ENCODE measurements at places on chromosomes 1 and 21.

GRCh38 chr1:31510853-31511789 lies 65.2 kb upstream of the TINAGL1 start:
- no peak for DNase-seq

DNA sequence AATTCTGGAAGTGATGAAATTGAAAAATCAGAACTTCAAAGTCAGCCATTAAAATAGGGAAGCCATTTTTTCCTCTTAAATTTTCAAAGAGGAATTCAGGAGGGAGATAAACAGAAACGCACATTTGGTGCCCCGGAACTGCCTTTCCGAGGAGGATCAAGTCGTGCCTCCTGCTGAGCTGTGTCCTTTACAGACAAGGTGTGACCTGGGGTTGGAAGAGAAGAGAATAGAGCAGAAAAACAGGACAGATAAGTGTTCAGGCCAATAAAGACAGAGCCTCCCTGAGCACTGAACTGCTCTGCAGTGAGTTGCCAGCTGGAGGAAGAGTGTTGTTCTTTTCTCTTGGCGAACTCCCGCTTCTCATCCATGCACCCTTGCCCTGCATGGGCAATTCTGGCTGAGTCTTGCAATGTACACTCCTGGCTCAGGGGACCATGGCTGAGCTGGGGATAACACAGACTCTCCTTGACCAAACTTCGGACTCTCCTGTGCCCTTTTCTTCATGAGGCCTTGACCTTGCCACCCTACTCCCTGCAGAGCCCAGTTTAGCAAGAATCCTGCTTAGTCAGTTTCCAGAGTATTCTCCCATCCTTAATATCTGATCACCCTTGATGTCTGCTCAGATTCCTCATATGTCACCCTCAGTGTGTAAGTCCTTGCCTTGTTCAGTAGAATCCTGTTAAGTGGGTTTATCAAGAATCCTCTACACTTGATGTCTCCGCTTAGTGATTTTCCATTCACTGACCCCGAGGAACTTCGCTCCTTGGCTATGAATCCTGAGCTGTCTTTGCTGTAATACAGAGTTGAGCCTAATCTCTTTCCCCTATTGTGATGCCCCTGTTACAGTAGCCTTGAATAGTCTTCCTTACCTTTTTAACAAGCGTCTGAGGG lies 1.3 kb upstream of the MTARC1 start:
- DNase-seq = no peak

DNA sequence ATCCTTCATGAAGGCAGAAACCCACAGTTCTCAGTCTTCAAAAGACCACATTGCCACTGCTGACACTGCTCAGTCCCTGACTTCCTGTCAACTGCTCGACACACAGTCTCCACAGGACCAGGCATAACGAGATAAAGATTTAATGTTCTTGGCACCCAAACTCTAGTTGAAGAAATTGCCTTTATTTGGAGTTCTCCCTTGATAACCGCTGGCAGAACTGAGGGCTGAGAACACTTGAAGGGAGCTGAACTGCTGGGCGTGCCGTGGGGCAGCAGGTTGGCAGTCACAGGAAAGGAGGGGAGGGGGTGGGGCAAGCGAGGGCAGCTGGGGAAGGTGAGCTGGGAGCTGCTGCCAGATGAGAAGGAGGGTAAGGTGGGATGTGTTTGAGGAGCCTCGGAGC lies 15.9 kb downstream of the HENMT1 start:
- no peak for DNase-seq

GRCh38 chr1:42128964-42129363 lies 24.2 kb upstream of the GUCA2B start:
- no peak for DNase-seq

- DNase-seq = no peak
Observed at GRCh38 chr1:209703834-209704504, 677 bp upstream of the HSD11B1 start.

GRCh38 chr21:26965040-26965906 lies 1.6 kb downstream of the ADAMTS5 start:
- no peak for DNase-seq

DNA sequence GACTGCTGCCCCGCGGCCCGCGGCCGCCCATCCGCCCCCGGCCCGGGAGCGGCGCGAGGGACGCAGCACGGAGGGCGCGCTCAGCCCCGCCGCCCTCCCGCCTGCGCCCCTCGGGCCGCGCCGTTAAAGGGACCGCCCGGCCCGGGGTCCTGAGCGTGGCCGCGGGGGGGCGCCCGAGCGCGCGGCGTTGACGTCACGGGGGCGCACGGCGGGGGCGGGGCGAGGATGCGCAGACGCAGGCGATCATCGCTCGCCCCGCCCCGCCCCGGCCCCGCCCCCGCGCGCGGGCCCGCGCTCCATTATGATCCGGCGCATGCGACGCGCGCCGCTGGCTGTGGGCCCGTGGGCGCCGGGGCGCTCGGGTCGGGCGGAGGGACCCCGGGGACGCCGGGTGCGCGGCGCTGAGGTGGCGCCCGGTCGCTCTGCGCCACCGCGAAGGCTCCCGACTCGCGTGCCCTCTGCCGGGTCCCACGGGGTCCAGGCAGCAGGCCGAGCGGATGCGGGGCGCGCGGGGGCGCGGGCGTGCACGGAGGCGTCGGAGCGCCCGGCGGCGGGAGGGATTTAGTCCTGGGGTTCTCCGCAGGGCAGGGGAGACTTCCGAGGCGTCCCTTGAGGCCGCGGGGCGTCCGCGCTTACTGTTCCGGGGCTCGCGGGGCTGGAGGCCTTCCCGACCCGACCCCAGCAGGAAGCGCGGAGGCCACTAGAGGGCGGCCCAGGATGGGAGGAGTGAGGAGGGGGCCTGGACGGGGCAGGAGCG lies at the start of gene DVL1:
TSS of gene DVL1 (minus strand) at position 163 of the 757 bp plus-strand sequence. CDS start 353 bp downstream, outside the sequence.
- peak; percentile 51 for DNase-seq

- DNase-seq = no peak
Observed at GRCh38 chr21:34808569-34809204, 139.9 kb downstream of the CLIC6 start.

GRCh38 chr21:14414932-14415508 lies 32.1 kb upstream of the HSPA13 start:
- DNase-seq = no peak

DNA sequence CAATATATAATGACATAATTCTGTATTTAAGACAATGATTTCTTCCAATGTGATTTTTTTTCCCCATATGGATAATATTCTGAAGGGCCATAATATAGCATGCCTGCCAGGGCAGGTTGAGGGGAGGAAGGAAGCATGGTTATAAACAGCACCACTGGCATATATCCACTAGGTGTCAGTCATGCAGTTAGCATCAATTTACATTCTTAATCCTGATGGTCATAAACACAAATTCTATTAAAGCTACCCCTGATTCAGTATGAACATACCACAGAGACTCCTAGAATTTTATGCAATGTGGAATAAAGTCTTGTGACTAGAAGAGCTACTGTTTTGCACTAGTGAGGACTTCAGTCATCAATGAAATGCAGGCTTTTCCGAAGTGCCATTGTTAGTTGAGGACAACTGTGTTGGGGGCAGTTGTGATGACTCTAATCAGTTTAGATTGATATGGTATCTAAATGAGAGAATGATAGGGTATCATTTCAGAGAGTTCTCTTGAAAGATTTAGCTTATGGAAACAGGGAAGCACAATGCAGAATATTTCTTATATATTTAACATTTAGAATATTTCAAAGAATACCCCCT lies 342.7 kb upstream of the NR5A2 start:
- DNase-seq = peak; percentile 63

DNA sequence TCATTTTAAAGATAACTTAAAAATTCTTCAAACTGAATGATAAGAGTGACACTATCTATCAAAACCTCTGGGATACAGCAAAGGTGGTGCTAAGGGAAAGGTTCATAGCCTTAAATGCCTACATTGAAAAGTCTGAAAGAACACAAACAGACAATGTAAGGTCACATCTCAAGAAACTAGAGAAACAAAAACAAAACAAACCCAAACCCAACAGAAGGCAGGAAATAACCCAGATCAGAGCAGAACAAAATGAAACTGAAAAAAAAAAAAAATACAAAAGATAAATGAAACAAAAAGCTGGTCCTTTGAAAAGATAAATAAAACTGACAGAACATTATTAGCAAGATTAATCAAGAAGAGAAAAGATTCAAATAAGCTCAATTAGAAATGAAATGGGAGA lies 6.8 kb downstream of the ODF2L start:
- DNase-seq = no peak

DNA sequence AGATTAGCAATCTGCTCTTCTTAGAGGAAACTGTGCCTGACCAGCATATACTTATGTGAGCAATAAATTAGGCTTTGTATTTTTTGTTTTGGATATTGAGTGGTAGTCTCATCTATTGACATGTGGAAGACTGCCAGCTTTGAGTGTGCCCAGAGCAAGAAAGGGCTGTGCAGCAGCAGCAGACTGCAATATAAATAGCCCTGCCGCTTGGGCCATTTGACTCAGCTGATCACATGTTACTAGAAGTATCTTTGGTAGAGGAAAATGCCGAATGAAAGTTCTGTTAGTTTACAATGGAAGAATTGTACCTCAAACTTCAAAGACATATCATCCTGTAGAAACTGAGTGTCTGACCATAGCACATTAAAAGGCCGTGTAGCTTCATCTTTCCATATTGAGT lies 9.1 kb upstream of the PSMB2 start:
- no peak for DNase-seq

- no peak for DNase-seq
Observed at GRCh38 chr21:42262831-42263231, 43.9 kb downstream of the ABCG1 start.

- no peak for DNase-seq
Observed at GRCh38 chr1:17078991-17079868, 25.4 kb upstream of the SDHB start.

DNA sequence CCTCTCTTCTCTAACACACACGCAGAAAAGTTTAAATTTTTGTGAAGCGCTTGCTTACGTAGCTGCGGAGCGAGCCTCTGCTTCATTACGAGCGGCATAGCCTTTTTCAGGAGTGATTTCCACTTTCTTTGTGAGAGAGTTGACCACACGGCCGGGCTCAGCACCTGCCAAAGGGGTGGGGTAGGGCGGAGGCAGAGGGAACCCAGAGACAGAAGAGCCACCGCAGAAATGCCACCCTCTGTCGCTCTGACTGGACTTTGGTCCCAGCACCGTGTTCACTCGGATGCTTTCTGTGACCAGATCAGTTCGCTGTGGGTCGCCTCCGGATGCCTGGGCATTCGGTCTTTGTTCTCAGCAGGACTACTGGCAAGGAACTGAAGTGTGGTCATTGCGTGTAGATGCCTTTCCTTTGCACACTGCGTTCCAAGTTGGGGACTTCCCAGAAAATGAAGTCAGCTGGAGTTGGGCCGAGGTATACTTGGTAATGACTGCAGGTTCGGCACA lies 883 bp downstream of the CHODL start:
- DNase-seq = no peak

- no peak for DNase-seq
Observed at GRCh38 chr1:43272576-43273571, 3.1 kb downstream of the TMEM125 start.

DNA sequence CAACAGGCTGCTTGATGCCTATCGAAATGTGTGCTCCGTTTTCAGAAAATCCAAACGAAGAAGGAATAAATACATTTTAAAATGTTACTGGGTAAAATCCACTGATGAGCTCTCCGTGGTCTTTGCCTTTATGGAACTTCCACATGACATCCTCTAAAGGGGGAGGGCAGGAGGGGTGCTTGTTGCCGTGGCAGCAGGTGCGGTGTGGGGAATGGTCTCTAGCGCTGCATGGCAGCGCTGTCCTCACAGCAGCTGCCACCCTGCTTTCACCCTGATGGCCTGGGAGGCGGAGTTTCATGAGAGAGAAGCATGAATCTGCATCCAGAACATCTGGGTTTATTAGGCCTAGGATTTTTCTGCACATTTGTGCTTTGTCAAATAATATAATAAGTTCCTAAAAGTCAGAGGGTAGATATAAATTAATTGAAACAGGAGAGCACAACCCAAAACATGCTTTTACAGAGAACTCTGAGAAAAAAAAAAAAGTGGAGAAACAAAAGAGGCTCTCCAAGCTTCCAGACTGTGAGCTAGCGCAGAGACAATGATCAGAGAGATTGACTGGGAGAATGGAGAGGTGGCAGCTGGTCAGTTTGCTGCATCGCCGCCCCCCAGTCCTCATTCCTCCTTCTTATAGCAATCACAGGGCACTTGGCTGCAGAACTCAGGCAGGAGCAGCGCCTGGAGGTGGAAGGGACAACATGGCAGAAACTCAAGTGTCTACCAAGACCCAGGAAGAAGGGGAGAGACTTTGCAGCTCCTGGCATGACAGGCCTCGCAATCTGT lies 228.6 kb downstream of the DSCAM start:
- no peak for DNase-seq

- DNase-seq = no peak
Observed at GRCh38 chr1:192807211-192808162, 1.4 kb upstream of the RGS2 start.

GRCh38 chr1:19559641-19560040 lies 74.3 kb upstream of the CAPZB start:
- DNase-seq = no peak

GRCh38 chr1:112063781-112064728 lies 74.6 kb upstream of the KCND3 start:
- no peak for DNase-seq

DNA sequence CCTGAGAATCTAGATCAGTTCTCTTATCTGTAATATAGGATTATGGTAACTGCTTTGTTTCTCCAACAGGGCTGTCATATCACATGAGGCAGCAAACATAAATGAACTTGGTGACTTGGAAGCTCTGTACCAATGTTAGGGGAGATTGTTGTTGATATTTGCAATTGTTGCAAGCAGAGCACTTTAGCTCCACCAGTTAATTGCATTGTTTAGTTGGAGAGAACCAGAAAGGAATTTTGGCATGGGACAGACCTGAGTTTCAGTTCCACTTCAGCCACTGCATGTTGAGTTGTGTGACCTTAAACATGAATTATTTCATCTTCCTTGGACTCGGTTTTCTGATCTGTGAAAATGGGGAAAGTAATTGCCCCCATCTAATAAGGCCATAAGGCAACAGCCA lies 142.3 kb upstream of the JUN start:
- DNase-seq = no peak

DNA sequence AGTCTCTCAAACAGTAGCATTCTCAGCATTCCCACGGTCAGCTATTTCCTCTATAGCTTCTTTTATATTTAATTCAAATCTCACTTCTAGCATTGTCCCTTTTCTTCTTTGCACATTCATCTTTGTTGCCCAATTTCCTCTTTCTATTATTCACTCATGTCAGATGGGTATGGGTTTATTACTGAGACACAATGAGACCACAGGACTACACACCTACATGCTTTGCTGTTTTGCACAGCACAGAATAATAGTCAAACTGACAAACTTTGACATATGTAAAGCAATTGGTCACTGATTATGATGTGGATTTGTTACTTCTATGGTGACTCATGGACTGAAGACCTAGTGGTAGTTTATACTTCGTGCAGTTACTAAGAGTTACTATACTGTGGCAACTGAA lies 5.8 kb upstream of the CD1C start:
- no peak for DNase-seq

DNA sequence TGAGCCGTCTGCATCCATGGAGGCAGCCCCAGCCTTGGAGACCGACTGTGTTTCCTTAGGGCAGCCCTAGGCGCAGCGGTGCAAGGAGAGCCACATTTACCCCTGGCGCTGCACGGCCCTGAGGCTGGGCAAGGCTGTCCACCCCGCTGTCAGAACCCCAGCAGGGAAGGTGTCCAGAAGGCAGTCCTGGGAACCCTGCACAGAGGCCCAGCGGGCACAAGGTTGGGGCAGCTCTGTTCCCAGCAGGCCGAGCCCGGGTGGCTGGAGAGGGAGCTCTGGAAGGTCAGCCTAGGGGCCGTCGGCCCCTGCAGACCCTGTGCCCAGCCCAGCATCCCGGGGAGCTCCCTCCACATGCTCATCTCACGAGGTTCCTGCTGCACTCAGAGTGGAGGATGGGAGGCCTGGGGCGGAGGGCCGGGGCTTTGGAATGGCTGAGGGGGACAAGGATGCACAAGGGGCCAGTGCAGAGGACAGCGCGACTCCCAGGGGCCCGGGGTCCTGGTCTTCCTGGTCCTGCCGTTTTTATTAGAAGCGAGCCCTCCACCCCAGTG lies 19.9 kb upstream of the SAMD11 start:
- no peak for DNase-seq

Data from COR-L47 (cell line).